ENCODE measurements at places on chromosomes 7 and 10. TPM values are rescaled to one million over a fixed set of nuclear protein-coding genes. Genes with fewer than 3 reads are reported as not detected.

CAMK2B gene
- total RNA-seq: 99.5 TPM

HABP2 gene
- not detected for total RNA-seq

OGDHL gene
- 6.9 TPM for total RNA-seq

FANK1 gene
- total RNA-seq: 1.2 TPM

KEL gene
- total RNA-seq: 0.82 TPM

CALML3 gene
- under 0.01 TPM for total RNA-seq

COL17A1 gene
- total RNA-seq: under 0.01 TPM

BTBD16 gene
- total RNA-seq: not detected

PITX3 gene
- not detected for total RNA-seq

TMEM213 gene
- total RNA-seq: not detected

GNG11 gene
- 4.9 TPM for total RNA-seq

AQP1 gene
- total RNA-seq: 0.82 TPM

CYP2C19 gene
- total RNA-seq: 0.41 TPM

DNA sequence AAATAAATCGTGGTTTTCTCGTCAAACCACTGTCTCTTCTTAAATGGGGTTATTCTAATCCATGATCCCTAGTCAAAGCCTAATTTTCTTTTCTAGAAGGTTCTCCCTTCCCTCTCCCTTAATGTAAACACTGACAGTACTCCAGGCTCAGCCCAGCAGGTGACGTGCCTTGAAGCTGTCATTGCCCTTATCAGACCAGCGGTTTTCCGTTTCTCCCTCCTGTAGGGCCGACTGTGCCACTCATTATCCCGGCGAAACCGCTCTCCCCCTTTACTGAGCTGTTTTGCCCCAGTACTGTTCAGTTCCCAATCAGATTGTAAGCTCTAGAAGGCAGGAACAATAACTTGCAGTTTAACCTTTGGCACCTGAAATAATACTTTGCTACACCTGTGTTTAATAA is 153.5 kb upstream of the RHEB start:
- DNase-seq: no peak

- DNase-seq: no peak
Observed at GRCh38 chr7:25031007-25031406, 51.0 kb upstream of the OSBPL3 start.

- DNase-seq: no peak
Observed at GRCh38 chr10:16886031-16886430, 68.8 kb upstream of the RSU1 start.

DNA sequence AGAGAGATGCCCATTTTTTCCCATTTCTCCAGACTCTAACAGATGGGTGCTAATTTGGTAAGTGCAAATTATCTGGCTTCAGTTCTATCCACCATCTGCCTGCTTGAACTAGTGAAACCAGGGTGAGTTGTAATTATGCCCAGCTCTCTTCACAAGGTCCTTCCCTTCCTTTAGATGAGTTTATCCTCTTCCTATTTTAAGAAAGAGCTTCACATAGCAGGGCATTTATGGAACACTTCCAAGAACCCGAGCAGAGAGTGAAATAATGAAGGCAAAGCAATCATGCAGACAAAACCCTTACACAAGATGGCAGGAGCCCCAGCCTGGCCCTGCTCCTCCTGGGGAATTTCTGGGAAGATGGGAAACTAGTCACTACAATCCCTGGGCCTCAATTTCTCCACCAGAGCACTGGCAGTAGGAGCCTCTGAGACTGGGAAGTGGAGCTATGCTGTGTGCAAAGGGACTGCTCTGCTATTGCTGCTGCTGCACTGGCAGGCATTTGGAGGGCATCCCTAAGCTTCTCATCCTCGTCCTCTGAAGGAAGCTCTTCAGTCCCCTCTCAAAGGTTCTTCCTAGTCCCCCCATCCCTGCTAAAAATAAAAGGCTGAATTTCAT is 33.7 kb upstream of the PLXNA4 start:
- DNase-seq: no peak

DNA sequence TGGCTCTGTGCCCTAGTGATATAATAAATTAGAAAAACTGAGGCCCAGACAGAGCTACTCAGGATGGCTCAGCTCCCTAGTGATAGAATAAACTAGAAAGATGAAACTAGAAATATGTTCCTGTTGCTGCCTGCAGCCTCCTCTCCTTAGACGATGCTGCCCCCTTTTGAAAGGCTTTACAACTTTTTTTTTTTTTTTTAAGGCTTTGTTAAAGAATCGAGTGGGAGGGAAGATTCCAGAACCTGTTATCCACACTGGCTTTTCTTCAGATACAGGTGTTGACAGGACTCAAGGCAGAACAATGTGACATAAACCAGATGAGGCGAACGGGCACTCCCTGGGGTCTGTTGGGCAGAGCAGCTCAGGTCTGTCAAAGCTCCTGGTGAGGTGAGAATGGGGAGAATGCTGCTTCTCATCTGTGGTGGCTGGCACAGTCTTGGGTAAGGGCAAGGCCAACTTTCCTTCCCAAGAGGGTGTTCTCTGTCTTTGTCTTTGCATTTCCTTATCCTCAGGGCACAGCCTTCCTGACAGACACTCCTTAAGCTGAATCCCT is 175.1 kb downstream of the COBL start:
- DNase-seq: peak; percentile 49

DNA sequence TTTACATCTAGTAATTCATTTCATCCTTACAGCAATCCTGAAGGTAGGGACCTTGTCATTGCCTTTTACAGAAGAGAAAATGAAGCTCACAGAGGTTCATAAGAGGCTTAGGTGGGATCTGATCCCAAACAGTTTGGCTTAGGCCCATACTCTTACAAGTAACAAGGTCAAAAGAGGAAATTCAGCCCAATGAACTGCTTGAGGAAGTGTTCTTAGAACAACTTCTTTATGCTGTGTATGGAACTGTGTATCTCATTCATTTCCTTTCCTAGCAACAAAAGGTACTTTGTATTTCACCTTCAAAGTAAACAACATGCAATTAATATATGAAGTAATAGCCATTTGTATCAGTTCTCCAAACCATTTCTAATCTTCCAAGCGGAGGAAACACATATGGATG is 79.3 kb downstream of the AVL9 start:
- DNase-seq: no peak

- DNase-seq: no peak
Observed at GRCh38 chr7:132177708-132178401, 398.4 kb downstream of the PLXNA4 start.

GRCh38 chr7:55145606-55146005 is 126.8 kb downstream of the EGFR start:
- DNase-seq: no peak

DNA sequence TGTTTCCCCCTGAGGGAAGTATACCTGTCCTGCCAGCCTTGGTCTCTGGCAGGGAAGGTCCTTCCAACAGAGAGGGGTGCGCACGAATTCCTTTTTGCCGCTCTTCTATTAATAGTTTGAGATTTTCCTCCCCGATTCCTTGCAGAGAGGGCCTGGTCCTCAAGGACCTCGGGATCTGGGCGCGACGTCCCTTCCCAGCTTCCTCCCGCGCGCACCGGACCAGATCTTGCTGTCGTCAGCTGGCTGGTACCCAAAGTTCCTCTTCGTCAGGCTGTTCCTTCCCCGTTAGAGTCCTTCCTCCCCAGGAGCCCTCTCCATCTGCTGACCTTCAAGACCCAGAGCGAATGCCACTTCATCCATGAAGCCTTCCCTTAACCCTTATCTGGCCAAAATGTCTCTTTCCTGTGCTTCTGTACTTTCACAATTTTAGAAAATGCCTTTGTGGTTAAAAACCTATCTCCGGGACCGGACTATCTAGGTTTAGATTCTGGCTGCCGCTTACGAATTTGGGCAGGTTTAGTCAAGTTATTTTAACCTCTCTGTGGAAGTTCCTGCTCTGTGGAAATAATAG is 851 bp upstream of the GOT1 start:
- peak; percentile 21 for DNase-seq

DNA sequence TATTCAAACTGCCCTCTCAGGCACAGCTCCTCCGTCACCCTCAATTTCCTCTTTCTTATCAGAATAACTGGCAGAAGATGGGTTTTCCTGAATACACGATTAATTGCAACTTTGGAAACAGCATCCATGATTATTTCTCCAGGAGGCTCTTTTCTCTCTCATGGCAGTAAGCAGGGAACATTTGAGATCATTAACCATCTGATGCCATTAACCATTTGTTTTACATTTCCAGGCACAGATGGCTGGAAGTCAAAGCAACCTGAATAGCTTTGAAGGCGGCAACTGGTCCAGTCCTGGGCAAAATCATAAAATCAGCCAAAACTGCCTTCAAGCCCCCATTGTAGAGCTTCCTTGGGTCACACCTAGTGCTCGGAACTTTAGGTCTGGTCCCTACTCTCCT is 289.5 kb upstream of the AOAH start:
- DNase-seq: no peak

- no peak for DNase-seq
Observed at GRCh38 chr7:85341973-85342372, 155.1 kb upstream of the SEMA3D start.

- no peak for DNase-seq
Observed at GRCh38 chr10:80379701-80380100, 23.1 kb downstream of the DYDC2 start.

DNA sequence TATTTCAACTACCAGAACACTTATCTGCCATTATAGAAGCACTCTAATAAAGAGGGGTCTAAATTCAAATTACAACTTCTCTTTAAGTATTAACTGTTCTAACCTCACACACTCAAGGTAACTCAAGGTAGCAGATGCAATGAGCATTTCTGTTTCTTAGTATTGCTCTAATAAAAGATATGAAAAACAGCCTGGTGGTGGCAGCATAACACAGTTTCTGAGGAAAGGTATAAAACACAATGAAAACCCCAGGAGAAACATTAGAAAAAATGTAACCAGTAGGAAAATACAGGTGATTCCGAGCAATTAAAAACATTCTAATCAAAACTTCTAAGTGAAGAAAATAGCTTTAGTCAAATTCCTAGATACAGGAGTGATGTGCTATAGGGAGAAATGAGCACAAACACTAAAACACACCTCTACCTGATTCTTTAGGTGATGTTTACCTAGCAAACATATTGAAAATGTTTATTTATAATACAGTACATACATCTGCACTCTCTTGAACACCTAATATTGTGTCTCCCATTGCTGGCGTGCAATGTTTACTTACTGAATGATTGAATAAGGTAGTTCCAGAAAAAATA is 3.5 kb downstream of the MKRN1 start:
- peak; percentile 37 for DNase-seq

DNA sequence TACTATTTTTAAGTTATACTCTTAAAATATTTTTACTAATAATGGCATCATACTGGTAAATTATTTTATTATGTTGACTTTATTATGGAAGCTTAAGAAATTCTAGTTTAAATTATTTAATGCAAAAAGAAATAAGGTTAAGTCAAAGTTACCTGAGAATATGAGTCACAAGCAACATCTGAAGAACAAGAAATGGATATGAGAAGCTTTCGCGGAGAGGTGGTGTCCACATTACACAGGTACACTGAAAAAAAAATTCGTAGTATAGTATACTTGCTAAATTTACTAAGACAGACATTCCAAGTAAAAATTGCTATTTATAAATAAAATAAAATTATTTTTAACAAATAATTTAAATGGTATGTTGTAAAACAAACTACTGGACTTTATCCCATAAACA is 143.8 kb downstream of the AVL9 start:
- DNase-seq: no peak

GRCh38 chr10:129280155-129280502 is 186.9 kb upstream of the MGMT start:
- DNase-seq: no peak

DNA sequence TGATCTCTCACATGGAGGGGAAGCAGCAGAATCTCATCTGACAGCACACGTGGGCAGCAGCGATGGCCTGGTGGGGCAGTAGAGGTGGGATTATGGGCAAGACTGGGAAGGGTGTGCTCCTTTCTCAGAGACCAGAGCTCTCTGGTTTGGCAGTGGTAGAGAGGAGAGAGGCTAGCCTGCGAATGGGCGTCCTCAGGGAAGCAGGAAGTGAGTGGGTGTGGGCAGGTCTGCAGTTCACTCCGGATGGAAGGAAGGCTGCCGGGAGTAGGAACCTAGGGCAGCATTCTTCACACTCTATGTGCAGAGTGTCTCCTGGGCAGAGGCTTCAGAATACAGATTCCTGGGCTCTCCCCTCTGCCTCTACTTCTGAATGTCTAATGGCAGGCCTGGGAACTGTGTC is 162.8 kb upstream of the BMPER start:
- DNase-seq: no peak

- no peak for DNase-seq
Observed at GRCh38 chr7:105791926-105792325, 84.5 kb downstream of the ATXN7L1 start.

- DNase-seq: no peak
Observed at GRCh38 chr10:67045404-67045803, 119.6 kb downstream of the LRRTM3 start.

GRCh38 chr7:130444234-130444633 is 3.4 kb upstream of the CEP41 start:
- DNase-seq: peak; percentile 29

- no peak for DNase-seq
Observed at GRCh38 chr7:106262221-106262881, 22.4 kb downstream of the NAMPT start.

GRCh38 chr7:150401861-150402631 is 22.9 kb downstream of the ZNF775 start:
- no peak for DNase-seq

- DNase-seq: no peak
Observed at GRCh38 chr10:89351780-89352597, 24.2 kb downstream of the IFIT3 start.

DNA sequence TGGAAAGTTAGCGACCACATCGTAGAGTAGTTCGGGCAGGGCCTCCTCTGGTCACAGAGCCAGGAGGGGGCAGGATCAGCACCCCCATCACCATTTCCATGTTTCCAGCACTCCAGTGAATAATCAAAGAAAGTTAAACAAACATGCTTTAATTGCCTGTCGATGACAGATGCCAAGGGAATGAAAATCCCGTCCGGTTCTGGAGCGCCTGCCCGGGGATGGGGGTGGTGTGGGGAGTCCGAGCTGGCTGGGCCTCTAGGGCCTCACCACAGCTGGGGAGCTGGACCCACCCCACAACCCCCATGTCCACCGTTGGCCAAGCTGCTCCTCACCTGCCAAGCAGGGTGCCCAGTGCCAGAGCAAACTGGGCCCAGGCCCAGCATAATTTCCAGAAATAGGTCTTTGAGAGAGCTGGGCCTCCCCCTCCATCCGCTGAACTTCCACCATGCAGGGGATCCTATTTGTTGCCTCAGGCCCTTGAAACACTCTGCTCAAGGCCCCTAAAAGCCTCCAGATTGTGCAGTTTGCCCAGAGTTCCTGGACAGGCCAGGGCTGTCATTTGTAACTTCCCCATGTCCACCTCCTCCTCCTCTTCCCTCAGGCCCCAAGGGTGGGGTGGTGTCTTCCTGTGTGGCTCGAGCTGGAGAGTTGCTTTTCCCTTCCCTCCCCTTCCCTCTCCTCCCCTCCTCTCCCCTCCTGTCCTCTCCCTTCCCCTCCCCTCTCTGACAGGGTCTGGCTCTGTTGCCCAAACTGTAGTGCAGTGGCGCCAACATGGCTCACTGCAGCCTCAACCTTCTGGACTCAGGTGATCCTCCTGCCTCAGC is 101.0 kb downstream of the MYL10 start:
- no peak for DNase-seq

GRCh38 chr7:322111-322671 is 32.2 kb downstream of the FOXL3 start:
- peak; percentile 86 for DNase-seq
